ENCODE measurements at places on chromosomes 2 and 18. TPM values are rescaled to one million over a fixed set of nuclear protein-coding genes. Genes with fewer than 3 reads are reported as not detected.
A peak's percentile ranks its signal among the peaks of the same experiment; 100 is the strongest.

The CFAP210 gene
- not detected for total RNA-seq

The CYTIP gene
- total RNA-seq = 599 TPM

The TOGARAM2 gene
- 2.0 TPM for total RNA-seq

The PKDCC gene
- total RNA-seq = not detected

GRCh38 chr2:188364033-188364630, 72.5 kb downstream of the GULP1 start:
- H3K36me3 ChIP-seq = no peaks in the 10 kb centered on the region
- no peak overlapping the region for H3K4me3 ChIP-seq
- no peak for DNase-seq
- H3K27me3 ChIP-seq = peaks cover 3% of the 10 kb centered on the region
- H3K27ac ChIP-seq = no peak overlapping the region

DNA sequence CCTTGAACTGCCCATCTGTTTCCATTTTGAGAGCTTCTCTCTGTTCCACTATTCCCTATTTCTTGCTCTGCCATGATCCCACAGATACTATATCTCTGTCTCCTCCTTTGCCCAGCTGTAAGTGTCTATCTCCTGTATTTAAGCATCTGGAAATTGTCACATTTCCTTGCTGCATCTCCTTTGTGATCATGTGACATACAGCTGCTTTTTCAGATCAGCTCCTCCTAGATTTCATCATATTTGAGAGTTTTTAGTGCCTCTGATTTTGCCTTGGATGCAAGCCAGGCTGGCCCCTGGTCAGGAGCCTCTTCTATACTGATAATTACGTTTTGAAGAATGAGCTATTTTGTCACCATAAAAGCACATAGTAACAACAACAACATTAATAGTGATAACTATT, 131.7 kb upstream of the TNP1 start:
- no peak overlapping the region for H3K27ac ChIP-seq
- DNase-seq = no peak
- H3K36me3 ChIP-seq = no peaks in the 10 kb centered on the region

- H3K27me3 ChIP-seq = no peaks in the 10 kb centered on the region
- DNase-seq = no peak
- no peak overlapping the region for H3K4me3 ChIP-seq
- H3K27ac ChIP-seq = no peak overlapping the region
Measured at GRCh38 chr2:42927334-42928160, 135.2 kb upstream of the HAAO start.

DNA sequence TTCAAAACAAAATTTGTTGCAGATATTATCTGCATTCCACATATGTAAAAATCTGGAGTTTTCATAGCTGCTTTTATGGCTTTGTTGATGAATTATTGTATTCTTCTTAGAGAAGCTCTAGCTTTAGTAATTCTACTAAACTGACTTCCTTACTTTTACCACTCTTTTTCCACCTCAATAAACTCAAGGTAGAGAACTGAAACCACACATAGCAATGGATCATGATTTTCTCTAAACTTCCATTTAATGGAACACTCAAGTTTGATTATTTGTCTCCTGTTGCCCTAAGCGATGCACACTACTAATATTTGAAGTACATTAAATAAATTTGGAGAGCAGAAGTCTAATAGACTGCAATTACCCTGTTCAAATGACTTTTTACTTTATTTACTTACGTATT, 192.0 kb downstream of the NBAS start:
- peaks cover 2% of the 10 kb centered on the region for H3K4me1 ChIP-seq
- H3K36me3 ChIP-seq = peaks cover 43% of the 10 kb centered on the region
- H3K27ac ChIP-seq = no peak overlapping the region
- H3K27me3 ChIP-seq = no peaks in the 10 kb centered on the region

- H3K4me1 ChIP-seq = no peaks in the 10 kb centered on the region
- no peak overlapping the region for H3K4me3 ChIP-seq
- H3K36me3 ChIP-seq = no peaks in the 10 kb centered on the region
- no peak overlapping the region for H3K27ac ChIP-seq
- H3K27me3 ChIP-seq = no peaks in the 10 kb centered on the region
- DNase-seq = no peak
Measured at GRCh38 chr18:7737550-7737949, 170.4 kb downstream of the PTPRM start.

DNA sequence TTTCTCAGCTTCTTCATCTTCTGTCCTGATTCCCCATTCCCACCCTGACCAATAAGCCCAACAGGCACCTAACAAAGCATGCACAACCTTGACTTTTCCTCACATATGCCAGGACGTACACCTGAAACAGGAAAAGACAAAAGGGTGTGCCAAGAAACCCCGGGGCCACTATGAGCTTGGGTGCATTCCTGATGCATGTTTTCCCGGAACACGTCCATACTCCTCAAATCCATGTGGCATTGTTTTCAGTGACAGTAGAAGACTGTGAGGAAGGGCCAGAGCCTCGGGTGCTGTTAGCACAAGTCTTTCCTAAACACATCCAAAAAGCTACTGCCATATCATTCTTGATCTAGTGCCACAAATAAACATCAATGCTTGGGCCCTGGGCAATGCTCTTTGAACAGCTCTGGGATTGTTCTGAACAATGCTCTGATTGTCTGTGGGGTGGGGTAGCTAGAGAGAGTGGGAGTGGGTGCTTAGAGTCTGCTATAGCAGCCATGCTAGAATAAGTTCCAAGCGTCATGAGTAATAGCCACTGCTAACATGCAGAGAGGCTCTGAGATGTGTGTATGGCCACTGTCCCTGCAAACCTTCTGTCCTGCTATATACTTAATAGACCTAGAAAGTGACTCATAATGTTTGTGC, 181.7 kb upstream of the CRIM1 start:
- H3K27me3 ChIP-seq = no peaks in the 10 kb centered on the region
- H3K4me1 ChIP-seq = no peaks in the 10 kb centered on the region
- DNase-seq = no peak
- H3K27ac ChIP-seq = no peak overlapping the region
- no peaks in the 10 kb centered on the region for H3K36me3 ChIP-seq

- H3K27ac ChIP-seq = no peak overlapping the region
- no peak overlapping the region for H3K4me3 ChIP-seq
- no peak for DNase-seq
- H3K4me1 ChIP-seq = no peaks in the 10 kb centered on the region
Measured at GRCh38 chr2:169495310-169495928, 14.1 kb upstream of the KLHL41 start.

GRCh38 chr2:30231996-30232800, 864 bp downstream of the LBH start:
- peak overlapping the region; percentile 83 for H3K4me3 ChIP-seq
- H3K27me3 ChIP-seq = peaks cover 3% of the 10 kb centered on the region
- peaks cover 24% of the 10 kb centered on the region for H3K36me3 ChIP-seq
- DNase-seq = peak; percentile 66
- H3K27ac ChIP-seq = peak overlapping the region; percentile 77

GRCh38 chr2:9703085-9703678, 72.4 kb upstream of the YWHAQ start:
- no peaks in the 10 kb centered on the region for H3K36me3 ChIP-seq
- H3K4me1 ChIP-seq = peaks cover 25% of the 10 kb centered on the region
- H3K27me3 ChIP-seq = no peaks in the 10 kb centered on the region
- H3K27ac ChIP-seq = no peak overlapping the region
